ENCODE measurements at places on chromosomes 13 and 19. TPM values are rescaled to one million over a fixed set of nuclear protein-coding genes. Genes with fewer than 3 reads are reported as not detected.
A peak's percentile ranks its signal among the peaks of the same experiment; 100 is the strongest.

- H3K27ac ChIP-seq, result no peak overlapping the region
- no peaks in the 10 kb centered on the region for H3K4me1 ChIP-seq
- no peak overlapping the region for H3K4me3 ChIP-seq
- H3K36me3 ChIP-seq, result no peaks in the 10 kb centered on the region
- no peaks in the 10 kb centered on the region for H3K27me3 ChIP-seq
Measured at GRCh38 chr13:34869696-34870095, 72.4 kb upstream of the NBEA start.

GRCh38 chr19:53875602-53876325 is 6.2 kb upstream of the PRKCG start:
- H3K4me3 ChIP-seq, result no peak overlapping the region
- peaks cover 11% of the 10 kb centered on the region for H3K4me1 ChIP-seq
- DNase-seq, result no peak
- H3K27me3 ChIP-seq, result peaks cover 6% of the 10 kb centered on the region
- H3K27ac ChIP-seq, result no peak overlapping the region

DNA sequence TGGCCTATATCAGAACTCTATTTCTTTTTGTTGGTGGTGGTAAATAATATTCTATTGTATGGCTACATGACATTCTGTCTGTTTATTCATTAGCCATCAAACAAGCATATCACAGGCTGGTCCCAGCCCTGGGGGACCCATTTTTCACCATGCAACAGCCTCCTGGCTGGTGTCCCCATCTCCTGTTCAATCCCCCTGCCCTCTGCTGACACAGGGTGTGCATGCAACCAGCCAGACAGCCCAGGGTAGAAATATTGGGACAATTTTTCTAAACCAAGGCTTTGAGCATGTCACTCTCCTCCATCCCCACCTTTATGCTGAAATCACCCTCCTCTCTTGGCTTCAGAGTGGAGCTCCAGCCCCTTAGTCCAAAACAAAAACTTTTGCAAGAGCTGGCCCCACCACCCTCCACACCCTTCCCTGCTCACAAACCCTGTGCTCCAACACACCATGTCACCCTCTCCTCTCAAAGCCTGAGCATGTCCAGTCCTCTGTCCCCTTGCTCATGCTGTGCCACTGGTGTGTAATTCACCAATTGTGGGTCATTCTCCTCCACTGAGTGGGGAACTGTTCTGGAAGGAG is 153.0 kb upstream of the UQCRFS1 start:
- DNase-seq, result no peak
- peaks cover 35% of the 10 kb centered on the region for H3K27me3 ChIP-seq
- H3K27ac ChIP-seq, result no peak overlapping the region
- no peaks in the 10 kb centered on the region for H3K36me3 ChIP-seq
- H3K4me1 ChIP-seq, result no peaks in the 10 kb centered on the region

GRCh38 chr13:67107979-67108378 is 122.2 kb downstream of the PCDH9 start:
- H3K27me3 ChIP-seq, result no peaks in the 10 kb centered on the region
- H3K36me3 ChIP-seq, result no peaks in the 10 kb centered on the region
- DNase-seq, result no peak

GRCh38 chr19:4089400-4089908 is 22.8 kb upstream of the ZBTB7A start:
- peaks cover 30% of the 10 kb centered on the region for H3K36me3 ChIP-seq
- no peak overlapping the region for H3K27ac ChIP-seq
- no peak overlapping the region for H3K4me3 ChIP-seq

GRCh38 chr13:76223999-76224398 is 587.9 kb downstream of the LMO7 start:
- no peak overlapping the region for H3K27ac ChIP-seq
- H3K4me3 ChIP-seq, result no peak overlapping the region
- no peak for DNase-seq
- H3K36me3 ChIP-seq, result no peaks in the 10 kb centered on the region

GRCh38 chr13:46077265-46077664 is 24.7 kb upstream of the ZC3H13 start:
- no peaks in the 10 kb centered on the region for H3K27me3 ChIP-seq
- H3K4me3 ChIP-seq, result no peak overlapping the region
- no peaks in the 10 kb centered on the region for H3K36me3 ChIP-seq
- no peak for DNase-seq
- no peaks in the 10 kb centered on the region for H3K4me1 ChIP-seq
- H3K27ac ChIP-seq, result no peak overlapping the region

Gene CDX2
- total RNA-seq, result 0.12 TPM

DNA sequence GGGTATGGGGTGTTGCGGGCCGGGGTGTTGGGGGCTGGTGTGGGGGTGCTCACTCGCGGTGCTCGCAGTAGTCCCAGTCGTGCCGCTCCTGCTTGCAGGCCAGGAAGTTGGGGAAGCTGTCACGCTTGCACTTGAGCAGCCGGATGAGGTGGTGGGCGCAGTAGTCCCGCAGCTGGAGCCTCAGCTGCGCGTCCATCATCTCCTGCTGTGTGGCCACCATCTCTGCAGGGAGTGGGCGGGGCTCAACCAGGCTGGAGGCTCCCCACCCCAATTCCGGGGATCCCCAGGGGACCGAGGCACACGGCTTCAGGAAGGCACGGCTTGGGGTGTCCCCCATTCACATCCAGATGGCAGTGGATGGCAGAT is 5.2 kb downstream of the NDUFB7 start:
- H3K4me3 ChIP-seq, result no peak overlapping the region
- H3K36me3 ChIP-seq, result peaks cover 8% of the 10 kb centered on the region
- DNase-seq, result no peak
- H3K4me1 ChIP-seq, result no peaks in the 10 kb centered on the region

- DNase-seq, result no peak
- peaks cover 22% of the 10 kb centered on the region for H3K36me3 ChIP-seq
- no peak overlapping the region for H3K27ac ChIP-seq
- H3K4me1 ChIP-seq, result peaks cover 34% of the 10 kb centered on the region
Measured at GRCh38 chr19:8451885-8452284, 7.1 kb downstream of the HNRNPM start.

- H3K27ac ChIP-seq, result no peak overlapping the region
- H3K4me3 ChIP-seq, result no peak overlapping the region
- no peaks in the 10 kb centered on the region for H3K27me3 ChIP-seq
- H3K36me3 ChIP-seq, result no peaks in the 10 kb centered on the region
Measured at GRCh38 chr13:20882206-20882605, 20.3 kb downstream of the XPO4 start.

GRCh38 chr19:45676851-45677263 is 8.8 kb downstream of the GIPR start:
- no peaks in the 10 kb centered on the region for H3K36me3 ChIP-seq
- H3K27me3 ChIP-seq, result peaks cover 14% of the 10 kb centered on the region
- no peaks in the 10 kb centered on the region for H3K4me1 ChIP-seq
- no peak for DNase-seq
- peak overlapping the region; percentile 41 for H3K27ac ChIP-seq
- peak overlapping the region; percentile 19 for H3K4me3 ChIP-seq

DNA sequence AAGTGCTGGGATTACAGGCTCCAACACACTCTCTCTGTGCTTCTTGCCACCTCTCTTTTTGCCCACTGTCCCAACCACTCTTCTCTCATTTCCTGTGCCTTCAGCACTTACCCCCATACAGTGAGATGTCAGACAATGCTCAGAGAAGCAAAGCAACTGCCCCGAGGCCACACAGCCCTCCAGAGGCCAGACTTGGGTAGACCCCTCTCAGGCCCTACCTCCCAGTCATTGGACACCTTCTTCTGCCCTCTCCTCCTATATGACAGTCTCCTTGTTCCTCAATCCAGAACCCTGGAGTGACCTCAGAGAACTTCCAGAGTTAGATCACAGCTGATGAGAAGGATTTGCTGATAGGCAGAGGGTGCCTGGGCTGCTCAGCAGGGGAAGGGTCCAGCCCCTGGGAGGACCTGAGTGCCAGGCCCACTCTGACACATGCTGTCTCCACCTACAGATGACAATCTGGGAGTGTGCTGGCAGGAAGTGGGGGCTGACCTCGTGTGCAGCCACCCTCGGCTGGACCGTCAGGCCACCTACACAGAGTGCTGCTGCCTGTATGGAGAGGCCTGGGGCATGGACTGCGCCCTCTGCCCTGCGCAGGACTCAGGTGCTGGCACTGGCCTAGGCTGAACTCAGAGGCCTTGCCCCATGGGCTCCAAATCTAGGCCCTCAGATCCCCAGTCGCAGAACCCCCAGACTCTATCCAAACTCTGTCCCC is 24.4 kb downstream of the LTBP4 start:
- no peaks in the 10 kb centered on the region for H3K36me3 ChIP-seq
- DNase-seq, result no peak
- H3K4me3 ChIP-seq, result no peak overlapping the region
- H3K4me1 ChIP-seq, result peaks cover 2% of the 10 kb centered on the region
- no peaks in the 10 kb centered on the region for H3K27me3 ChIP-seq

Gene ICAM4
- 38.8 TPM for total RNA-seq

DNA sequence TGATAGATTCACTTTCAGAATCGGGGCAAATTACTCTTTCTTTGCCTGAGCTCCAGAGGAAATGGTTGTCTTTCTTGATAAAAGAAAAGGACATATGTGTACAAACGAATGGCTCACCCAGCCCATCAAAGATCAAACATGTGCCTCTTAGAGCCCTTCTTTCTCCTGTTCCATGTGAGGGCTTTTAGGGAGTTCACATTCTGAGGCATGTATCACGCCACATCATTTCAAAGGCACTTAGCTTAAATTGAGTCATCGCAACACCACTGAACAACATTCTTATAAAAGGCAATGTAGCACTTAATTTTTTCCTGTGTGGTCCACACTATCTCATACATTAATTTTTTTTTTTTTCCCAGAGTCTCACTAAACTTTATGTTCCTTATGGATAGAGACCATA is 521.0 kb downstream of the SUCLA2 start:
- no peaks in the 10 kb centered on the region for H3K27me3 ChIP-seq
- DNase-seq, result peak; percentile 10
- H3K4me3 ChIP-seq, result no peak overlapping the region
- H3K27ac ChIP-seq, result no peak overlapping the region

Gene SLC27A5
- 11.3 TPM for total RNA-seq

- no peaks in the 10 kb centered on the region for H3K36me3 ChIP-seq
- H3K4me1 ChIP-seq, result no peaks in the 10 kb centered on the region
- H3K27ac ChIP-seq, result no peak overlapping the region
- H3K4me3 ChIP-seq, result no peak overlapping the region
- no peaks in the 10 kb centered on the region for H3K27me3 ChIP-seq
- DNase-seq, result no peak
Measured at GRCh38 chr19:2356036-2356646, 3.9 kb upstream of the TMPRSS9 start.

GRCh38 chr13:31807090-31807541 is 67.8 kb downstream of the RXFP2 start:
- no peaks in the 10 kb centered on the region for H3K4me1 ChIP-seq
- no peak for DNase-seq
- no peak overlapping the region for H3K4me3 ChIP-seq
- H3K27me3 ChIP-seq, result no peaks in the 10 kb centered on the region

DNA sequence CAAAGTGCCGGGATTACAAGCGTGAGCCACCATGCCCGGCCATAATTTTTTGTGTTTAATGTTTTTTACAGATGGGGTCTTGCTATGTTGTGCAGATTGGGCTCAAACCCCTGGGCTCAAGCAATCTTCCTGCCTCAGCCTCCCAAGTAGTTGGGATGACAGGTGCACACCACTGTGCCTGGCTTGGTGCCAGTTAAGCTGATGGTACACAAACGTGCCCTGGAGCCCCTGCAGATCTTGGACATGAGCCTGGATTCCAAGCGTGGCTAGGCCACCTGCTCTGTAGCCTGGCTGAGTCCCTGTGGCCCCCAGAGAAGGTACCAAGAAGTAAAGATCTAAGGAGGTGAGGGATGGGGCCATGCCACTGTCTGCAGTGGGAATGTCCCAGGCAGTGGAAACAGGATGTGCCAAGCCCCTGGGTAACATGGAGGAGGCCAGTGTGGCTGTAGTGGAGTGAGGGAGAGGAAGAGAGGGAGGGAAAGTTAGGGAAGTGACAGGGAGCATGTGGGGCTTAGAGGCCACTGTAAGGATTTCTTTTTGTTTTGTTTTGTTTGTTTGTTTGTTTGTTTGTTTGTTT is 7.0 kb downstream of the PRODH2 start:
- no peaks in the 10 kb centered on the region for H3K36me3 ChIP-seq
- no peaks in the 10 kb centered on the region for H3K4me1 ChIP-seq
- DNase-seq, result no peak
- no peak overlapping the region for H3K27ac ChIP-seq
- no peak overlapping the region for H3K4me3 ChIP-seq
- H3K27me3 ChIP-seq, result no peaks in the 10 kb centered on the region

- DNase-seq, result no peak
- H3K4me3 ChIP-seq, result no peak overlapping the region
- H3K27me3 ChIP-seq, result no peaks in the 10 kb centered on the region
Measured at GRCh38 chr13:19605161-19605955, 28.1 kb upstream of the MPHOSPH8 start.

GRCh38 chr19:16441661-16442162 is 30.1 kb downstream of the EPS15L1 start:
- H3K4me1 ChIP-seq, result peaks cover 21% of the 10 kb centered on the region
- no peak for DNase-seq
- peaks cover 21% of the 10 kb centered on the region for H3K36me3 ChIP-seq
- H3K4me3 ChIP-seq, result no peak overlapping the region
- peak overlapping the region; percentile 22 for H3K27ac ChIP-seq
- H3K27me3 ChIP-seq, result no peaks in the 10 kb centered on the region

GRCh38 chr13:44967704-44968433 is 21.4 kb downstream of the NUFIP1 start:
- no peak for DNase-seq
- H3K36me3 ChIP-seq, result peaks cover 23% of the 10 kb centered on the region
- no peak overlapping the region for H3K27ac ChIP-seq
- H3K4me1 ChIP-seq, result no peaks in the 10 kb centered on the region
- no peaks in the 10 kb centered on the region for H3K27me3 ChIP-seq
- no peak overlapping the region for H3K4me3 ChIP-seq

Gene GJA3
- total RNA-seq, result 0.31 TPM

Gene ZNF534
- total RNA-seq, result 0.18 TPM

GRCh38 chr19:35207391-35207871 is 21.1 kb downstream of the FAM187B start:
- H3K27me3 ChIP-seq, result no peaks in the 10 kb centered on the region
- H3K27ac ChIP-seq, result no peak overlapping the region
- DNase-seq, result no peak
- H3K4me3 ChIP-seq, result no peak overlapping the region
- H3K36me3 ChIP-seq, result no peaks in the 10 kb centered on the region

Gene KIR2DL1
- total RNA-seq, result not detected

GRCh38 chr13:53301449-53301848 is 272.8 kb downstream of the OLFM4 start:
- DNase-seq, result no peak
- H3K27ac ChIP-seq, result no peak overlapping the region
- no peak overlapping the region for H3K4me3 ChIP-seq
- H3K4me1 ChIP-seq, result no peaks in the 10 kb centered on the region

DNA sequence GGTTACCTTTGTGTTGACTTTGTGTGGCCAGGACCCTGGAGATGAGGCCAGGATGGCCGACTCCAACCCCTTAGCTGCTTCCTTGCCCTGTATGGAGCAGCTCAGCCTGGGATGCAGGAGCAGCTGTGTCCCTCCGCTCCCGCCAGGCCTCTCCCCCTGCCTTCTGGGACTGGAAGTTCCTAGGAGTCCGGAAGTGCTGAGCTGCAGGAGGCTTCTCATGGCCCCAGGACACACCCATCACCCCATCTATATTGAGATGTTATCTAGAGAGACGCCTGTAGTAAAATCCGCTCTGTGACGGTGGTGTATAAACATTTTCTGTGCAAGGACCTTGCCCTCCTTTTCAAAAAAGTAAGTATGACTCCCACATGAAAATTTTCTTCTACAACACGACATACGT is 27.0 kb downstream of the WTIP start:
- no peak overlapping the region for H3K27ac ChIP-seq
- H3K36me3 ChIP-seq, result no peaks in the 10 kb centered on the region
- H3K4me1 ChIP-seq, result peaks cover 5% of the 10 kb centered on the region
- no peak overlapping the region for H3K4me3 ChIP-seq
- no peak for DNase-seq

Gene KLK14
- total RNA-seq, result 0.46 TPM
